Stimulated activated CD8-positive, alpha-beta memory T cell treated with anti-CD3 and anti-CD28 coated beads, Interleukin-4, amount 100 ng/mL, for 1 hour (primary cell): ENCODE measurements at places on chromosomes 6 and 20.

GRCh38 chr6:52495922-52496321, 75.8 kb downstream of the EFHC1 start:
- no peak for DNase-seq

DNA sequence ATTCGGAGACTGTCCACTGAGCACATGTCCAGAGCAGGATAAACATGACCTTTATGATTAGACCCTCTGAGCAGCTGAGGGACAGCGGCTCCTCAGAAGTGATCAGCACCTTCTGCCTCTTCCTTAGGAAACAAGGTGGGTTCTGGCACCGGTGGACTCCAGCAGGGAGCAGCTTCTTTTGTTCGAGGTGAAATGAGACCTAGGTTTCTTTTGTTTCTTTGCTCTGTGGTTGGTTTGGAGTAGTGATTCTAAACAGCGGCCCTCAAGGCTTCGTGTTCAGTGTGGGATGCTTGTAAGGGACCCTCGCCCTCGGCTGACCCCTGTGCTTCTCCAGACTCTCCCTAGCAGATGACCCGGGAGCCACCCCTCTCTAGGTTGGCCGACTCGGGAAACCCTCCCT, 14.6 kb upstream of the FRMD1 start:
- DNase-seq: no peak

GRCh38 chr6:72783666-72784065, 161.8 kb downstream of the KCNQ5 start:
- no peak for DNase-seq

GRCh38 chr6:32844839-32845383, 1.1 kb upstream of the PSMB8 start:
- DNase-seq: no peak

GRCh38 chr6:151434369-151434768, 17.6 kb downstream of the RMND1 start:
- no peak for DNase-seq

DNA sequence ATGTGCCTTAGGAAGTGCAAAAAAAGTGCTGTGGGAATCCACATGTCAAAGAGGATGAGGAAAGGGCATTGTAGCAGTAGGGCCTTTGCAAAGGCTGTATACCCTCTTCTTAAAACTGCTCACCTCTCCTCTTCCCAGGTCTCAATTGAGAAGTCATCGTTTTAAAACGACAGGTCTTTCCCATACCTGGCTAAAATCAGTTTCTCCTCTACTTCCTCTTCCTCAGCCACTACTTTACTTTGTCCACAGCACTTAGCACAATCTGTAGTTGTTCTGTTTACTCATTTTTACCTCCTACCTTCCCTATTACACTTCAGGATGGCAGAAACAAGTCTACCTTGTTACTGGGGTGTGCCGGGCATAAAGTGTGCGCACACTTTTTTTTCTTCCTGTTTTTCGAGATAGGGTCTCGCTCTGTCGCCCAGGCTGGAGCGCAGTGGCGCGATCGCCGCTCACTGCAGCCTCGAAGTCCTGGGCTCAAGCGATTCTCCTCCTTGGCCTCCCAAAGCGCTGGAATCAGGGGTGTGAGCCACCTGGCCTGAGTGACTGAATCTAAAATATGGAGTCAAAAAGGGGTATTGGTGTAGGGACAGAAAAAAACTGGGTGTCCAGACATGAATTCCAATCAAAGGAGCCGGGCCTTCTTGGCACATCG, 9.8 kb upstream of the ELOVL5 start:
- no peak for DNase-seq

DNA sequence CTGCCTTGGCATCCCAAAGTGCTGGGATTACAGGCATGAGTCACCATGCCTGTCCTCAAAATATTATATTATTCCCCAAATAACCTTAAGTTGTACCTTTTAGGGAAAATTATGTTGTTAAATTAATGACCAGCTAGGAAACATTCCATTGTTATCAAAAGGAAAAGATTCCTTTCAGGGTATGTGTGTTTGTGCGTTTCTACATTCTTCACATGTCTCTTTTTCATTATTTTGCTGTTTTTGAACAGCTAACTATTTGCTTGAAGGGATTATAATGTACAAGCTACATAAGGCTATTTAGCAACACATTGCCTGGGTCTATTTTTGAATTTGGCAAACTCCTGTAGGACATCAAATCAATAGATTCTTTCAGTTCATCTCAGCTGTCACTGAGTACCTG, 57.1 kb downstream of the GJA1 start:
- DNase-seq: no peak

DNA sequence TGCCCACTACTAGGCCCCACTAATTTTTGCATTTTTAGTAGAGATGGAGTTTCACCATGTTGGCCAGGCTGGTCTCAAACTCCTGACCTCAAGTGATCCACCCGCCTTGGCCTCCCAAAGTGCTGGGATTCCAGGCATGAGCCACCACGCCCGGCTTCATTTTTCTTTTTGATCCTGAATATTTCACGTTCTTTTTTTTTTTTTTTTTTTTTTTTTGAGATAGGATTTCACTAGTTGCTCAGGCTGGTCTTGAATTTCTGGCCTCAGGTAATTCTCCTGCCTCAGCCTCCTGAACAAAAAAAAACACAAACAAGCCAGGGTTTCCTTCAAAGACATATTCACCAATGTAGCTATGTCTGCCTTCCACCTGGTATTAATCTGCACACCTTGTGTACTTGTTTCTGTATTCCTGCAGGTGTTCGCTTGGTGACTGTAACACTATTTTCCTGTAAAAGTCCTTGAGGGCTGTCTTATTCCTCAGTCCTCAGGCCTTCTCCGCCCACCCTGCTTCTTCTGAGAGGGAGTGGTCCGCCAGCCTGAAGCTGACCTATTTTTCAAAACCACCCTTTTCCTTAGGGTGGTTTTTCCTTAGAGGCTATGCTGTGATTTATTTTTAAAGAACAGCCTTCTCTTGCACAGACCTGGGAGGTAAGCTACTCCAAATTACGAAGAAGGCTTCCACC, 36.1 kb upstream of the PNRC1 start:
- DNase-seq: no peak

DNA sequence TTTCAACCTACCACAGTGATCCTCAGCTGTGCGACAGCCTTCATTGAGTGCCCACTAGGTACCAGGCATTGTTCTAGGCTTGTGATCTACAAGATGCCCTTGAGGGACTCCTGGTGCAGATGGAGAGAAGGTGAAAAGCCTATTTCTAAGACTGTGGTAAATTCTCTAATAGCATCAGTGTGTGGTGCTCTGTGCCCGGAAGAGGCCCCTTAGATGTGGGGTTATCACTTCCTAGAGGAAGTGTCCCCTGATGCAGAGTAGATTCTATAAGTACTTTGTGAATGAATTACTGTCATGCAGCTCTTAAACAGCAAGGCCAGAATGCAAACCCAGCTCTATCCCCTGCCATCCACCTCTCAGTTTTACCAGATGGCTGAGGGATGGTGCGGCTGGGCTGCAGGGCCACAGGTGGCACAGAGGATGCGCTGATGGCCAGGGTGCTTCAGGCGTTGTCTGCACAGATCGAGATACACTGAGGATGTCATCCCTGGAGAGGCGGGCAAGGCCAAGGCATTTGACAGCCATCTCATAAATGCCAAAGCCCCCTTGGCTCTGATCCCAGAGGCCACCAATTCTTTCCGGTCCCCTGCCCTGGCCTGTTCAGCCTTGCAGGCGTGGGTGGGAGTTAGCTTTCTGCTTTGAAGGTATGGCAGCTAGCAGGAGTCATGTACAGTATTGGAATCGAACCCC, 96.7 kb downstream of the TOX2 start:
- no peak for DNase-seq

- DNase-seq: no peak
These were observed 23.4 kb upstream of the SLCO4A1 start for GRCh38 chr20:62618611-62619529.

DNA sequence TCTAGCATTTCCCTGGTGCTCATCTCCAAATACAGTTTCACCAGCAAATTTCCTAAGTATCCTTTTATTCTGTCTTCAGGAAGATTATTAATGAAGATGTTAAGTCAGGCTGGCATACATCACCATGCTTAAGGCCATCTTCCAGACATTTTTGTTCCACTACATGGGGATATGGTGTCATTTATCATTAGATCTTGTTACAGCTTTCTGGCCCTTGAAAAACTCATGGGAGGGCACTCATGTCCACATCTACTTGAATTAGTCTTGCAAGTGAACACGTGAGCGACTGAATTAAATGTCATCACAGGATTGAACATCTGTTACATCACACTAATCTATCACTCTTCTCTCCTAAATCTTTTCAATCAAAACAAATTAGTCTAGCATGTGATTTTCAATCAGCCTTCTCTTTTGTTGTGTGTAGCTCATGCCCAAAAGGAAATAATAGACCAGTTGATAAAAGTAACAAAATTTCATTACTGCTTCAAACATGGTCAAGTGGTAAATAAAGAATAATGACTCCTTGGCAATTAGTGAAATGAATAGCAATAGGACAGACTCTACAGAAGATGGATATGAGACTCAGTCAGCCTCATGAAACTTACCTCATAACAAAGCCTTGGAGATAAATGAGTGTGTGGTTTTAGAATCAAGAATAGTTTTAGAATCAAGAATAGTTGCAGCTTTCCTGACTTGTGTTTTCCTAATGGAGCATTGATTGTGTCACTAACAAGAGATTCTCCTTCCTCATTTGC, 80.5 kb downstream of the MTFR2 start:
- DNase-seq: no peak

DNA sequence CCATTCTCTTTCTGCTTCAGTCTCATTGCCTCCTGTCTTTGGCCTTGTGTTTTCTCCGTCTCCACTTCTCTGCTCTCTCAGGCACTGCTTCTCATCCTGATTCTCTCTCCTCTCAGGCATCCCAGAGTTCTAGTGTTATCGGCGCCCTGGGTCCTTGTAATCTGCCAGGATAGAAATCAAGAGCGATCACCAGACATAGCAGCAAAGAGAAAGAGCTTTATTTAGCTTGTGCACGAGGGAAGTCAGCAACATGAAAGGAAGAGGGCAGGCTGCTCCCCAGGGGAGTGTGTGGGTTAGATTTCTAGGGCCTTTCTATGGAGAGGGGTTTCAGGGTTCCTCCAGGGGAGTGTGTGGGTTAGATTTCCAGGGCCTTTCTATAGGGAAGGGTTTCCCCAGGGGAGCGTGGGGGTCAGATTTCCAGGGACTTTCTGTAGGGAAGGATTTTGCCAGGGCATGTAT, 32.5 kb downstream of the SUN5 start:
- no peak for DNase-seq

DNA sequence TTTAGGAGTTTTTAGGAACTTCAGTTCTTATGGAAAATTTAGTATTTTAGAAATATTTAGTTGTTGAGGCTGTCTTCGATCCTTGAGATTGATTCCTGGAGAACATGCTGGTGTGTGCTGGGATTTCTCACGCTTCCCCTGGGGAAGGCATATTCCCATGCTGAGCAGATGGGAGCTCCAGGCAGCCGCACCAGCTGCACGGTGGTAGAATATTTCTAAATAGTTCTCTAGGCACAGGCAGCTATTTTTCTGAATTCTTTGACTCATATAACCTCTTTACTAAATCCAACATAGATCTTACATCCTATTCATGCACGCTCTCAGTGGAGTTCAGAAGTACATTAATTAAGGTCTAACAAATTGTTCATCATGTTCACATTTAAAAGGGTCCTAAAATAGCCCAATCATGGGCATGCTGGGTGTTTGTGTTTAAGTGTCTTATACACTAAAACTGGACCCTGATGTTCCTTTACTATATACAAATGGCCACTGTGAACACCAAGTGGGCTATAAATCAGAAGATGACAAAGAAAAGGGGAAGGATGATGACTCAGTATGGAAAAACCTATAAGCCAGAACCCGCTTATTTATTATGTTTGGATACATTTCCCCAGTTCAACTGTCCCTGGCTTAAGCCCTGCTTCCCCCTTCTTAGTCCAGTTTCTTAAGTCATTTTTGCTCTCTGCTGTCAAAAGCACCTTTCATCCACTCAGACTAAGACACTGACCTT, 138.5 kb downstream of the UST start:
- DNase-seq: no peak

GRCh38 chr6:97850458-97851212, 567.6 kb upstream of the MMS22L start:
- no peak for DNase-seq

- no peak for DNase-seq
These were observed 178.6 kb downstream of the CDH26 start for GRCh38 chr20:60136645-60137401.

DNA sequence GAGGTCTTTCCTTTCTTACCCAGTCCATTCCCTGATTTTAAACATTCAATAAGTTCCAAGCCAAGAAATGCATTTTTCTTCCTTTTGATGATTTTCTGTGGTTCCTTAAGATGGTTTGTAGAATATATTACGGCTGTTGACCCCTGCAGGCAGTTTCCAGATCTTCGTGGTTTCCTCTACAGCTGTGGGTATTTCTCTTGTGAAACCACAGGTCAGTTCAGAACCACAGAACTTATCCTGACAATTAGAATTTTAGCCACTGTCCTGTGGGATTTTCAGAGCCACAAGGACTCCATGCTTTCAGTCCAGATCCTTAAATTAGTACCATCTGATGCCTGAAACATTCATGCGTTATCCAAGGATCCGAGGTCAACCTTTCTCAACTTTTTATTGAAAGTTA, 29.7 kb upstream of the EXOC2 start:
- no peak for DNase-seq

DNA sequence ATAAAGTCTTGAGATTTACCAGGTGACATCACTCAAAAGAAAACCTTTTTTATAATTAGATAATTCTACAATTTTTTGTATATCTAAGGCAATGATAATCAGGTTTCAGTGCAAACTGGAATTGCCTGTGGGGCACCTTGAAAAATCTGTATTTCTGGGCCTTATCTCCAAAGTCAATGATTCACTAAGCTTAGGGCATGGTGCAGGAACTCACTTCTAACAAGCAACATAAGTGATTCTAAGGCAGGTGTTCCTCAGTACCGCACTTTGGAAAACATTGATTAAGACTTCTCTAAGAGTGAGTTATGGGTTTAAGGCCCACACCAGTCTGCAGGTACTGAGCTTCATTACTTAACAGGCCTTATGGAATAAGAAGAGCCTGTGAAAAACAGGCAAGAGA, 115.3 kb downstream of the COL12A1 start:
- no peak for DNase-seq

GRCh38 chr20:22819784-22820183, 215.3 kb upstream of the SSTR4 start:
- DNase-seq: no peak

DNA sequence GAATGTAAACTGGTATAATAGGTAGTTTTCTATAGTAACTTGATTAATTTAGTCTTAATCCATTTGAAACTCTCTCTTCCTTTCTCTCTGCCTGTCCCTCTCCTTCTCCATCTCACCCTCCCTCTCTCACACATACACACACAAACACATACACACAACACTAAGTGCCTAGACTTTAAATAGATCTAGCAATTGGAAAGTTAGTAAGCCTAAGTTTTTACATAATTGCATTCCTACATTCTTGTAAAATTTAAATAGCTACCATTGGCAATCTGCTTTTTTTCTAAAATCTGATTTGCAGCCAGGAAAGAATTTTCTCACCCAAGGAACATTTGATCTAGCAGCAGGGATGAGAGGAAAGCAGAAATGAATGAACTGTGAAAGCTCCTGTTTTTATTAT, 15.7 kb downstream of the GFRA4 start:
- no peak for DNase-seq

- DNase-seq: no peak
These were observed 32.2 kb downstream of the ATP9A start for GRCh38 chr20:51735728-51736600.

GRCh38 chr6:14305624-14306023, 188.1 kb downstream of the CD83 start:
- DNase-seq: no peak

- no peak for DNase-seq
These were observed 91.1 kb upstream of the OPRM1 start for GRCh38 chr6:153947808-153948447.
